Testis (tissue), 5 donors: ENCODE measurements at places on chromosomes 7 and 10.

GRCh38 chr10:124650820-124651401 is 93.3 kb downstream of the FAM53B start:
- no peak for DNase-seq

GRCh38 chr7:151481650-151482505 is 37.8 kb downstream of the RHEB start:
- DNase-seq: no peak

DNA sequence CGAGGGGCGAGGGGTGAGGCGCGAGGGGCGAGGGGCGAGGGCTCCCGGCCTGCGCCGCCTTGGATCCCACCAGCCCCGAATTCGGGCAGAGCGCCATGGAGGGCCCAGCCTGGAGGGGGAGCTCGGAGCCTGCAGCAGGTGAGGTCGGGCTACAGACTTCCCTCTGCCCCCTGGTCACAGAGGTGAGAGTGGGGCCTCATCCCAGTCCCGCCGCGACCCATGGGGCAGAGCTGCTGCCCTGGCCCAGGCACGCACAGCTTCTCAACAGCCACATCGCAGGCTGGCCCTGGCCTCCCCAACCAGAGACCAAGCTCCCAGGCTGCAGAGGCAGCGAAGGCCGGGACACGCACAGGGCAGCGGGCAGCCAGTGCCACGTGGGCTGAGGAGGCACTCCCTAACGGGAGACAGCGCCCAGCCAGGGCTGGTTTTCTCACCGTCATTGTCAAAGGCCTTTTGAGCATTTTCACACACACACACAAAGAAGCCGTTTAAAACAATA is 191.8 kb downstream of the PTPRN2 start:
- no peak for DNase-seq

DNA sequence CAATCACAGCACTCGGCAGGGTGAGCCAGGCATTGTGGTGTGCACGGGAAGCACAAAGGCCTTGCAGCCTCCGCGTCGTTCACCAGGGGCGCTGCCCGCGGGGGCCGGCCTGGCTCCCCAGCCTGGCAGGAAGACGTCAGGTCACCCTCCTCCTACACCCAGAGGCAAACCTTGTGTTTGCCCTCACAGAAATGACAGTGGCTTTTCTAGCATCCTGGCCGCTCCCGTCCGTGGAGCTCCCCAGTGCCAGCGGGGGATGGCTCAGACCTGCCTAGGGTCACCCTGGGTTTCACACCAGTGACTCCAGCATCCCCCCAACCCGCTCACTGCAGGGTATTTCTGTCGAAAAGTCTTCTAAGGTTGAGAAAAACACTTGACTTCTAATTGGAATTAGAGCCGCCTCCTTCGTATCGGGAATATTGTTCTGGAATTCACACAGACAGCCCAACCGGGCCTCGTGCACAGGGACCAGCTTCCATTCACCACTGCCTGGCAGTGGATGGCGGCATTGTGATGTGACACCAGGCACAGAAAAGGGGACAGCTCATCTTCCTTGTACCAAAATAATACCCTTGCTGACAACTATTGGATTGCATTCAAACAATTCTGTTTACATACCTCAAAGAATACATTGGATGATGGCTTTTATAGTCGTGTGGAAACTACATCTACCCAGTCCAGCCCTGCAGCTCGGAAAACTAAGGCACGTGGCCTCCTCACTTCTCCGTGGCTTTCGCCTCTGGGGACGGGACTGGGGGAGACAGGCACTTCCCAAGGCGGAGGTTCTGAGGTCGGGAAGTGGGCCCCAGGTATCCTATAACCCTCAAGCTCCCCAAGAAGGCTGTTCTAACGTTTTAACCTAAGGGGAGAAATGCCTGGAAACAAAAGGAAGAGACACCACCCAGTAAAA is 109.0 kb downstream of the EBF3 start:
- DNase-seq: no peak

DNA sequence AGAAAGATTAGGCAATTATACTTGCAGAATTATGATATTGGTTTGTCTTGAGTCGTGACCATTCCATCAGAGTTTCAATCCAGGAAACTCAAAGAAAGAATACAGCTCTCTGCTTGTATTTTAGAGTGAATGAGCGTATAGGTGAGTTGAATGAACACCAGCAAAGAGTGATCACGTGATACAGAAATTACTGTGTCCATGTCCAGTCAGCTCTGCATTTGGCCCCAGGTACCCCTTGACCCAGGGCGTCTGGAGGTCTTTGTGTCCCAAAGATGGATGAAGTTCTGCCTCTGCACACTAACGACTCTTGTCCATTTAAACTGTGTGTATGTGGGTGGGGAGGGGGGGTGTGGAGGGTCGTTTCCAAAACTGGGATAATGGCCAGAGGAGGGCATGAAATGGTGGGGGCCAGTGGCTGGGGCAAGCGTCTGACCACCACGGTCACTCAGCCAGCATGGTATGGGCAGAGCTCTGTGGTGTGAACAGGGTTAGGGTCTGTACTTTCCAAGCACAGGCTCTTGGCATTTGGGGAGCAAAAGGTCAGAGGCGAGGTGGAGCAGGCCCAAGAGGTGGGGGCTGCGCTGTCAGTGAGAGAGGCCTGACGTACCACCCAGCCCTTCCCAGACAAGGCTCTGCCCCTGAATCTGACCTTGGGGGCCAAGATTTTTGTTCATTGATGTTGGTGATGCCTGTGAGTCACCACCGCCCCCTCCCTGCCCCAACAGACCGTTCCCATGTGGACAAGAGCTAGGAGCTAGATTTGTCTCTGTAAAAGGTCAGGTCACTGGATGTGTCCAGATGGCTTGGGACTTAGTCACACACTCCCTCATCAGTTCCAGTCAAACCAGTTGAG is 1.4 kb downstream of the PTPRE start:
- DNase-seq: no peak

- DNase-seq: no peak
These were observed 51.9 kb upstream of the A1CF start for GRCh38 chr10:50937230-50937907.

DNA sequence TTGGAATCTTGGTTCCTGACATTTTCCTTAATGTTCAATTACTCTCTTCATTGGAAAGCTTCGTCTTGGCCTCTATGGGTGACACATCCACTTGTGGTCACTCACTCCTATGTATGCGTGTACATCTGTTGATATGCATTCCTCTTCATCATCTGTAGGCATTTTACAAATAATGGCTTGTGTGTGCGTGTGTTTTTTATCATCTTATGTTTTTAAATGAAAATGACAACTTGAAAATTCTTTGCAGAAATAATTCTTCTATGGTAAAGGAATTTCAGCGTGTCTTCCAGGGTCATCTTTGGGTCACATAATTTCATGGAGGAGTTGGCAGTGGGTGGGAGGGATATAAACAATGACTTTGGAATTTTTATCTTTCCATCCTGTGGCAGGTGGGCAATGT is 925.1 kb downstream of the LRMDA start:
- no peak for DNase-seq

DNA sequence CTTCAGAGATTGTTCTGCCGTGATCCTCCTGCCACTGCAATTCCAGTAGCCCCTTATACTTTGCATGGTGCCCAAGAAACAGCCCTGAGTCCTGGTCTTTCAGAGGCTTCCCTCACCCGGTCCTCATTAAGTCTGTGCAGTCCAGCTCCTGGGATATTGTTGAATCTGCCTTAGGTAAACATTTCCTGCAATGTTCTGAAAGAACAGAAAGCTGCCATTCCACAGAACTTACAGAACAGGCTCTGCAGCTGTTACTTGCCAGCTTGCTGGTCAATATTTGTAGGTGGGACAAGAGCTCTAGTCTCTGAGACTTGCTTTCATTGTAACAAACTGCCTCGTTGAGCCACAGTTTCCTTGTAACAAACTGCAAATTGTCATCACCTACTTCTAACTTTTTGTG is 115.0 kb upstream of the KIF5B start:
- no peak for DNase-seq

- DNase-seq: peak; percentile 46
These were observed 50.3 kb downstream of the PALD1 start for GRCh38 chr10:70528741-70529362.

- no peak for DNase-seq
These were observed 20.3 kb upstream of the TIAL1 start for GRCh38 chr10:119616882-119617570.

DNA sequence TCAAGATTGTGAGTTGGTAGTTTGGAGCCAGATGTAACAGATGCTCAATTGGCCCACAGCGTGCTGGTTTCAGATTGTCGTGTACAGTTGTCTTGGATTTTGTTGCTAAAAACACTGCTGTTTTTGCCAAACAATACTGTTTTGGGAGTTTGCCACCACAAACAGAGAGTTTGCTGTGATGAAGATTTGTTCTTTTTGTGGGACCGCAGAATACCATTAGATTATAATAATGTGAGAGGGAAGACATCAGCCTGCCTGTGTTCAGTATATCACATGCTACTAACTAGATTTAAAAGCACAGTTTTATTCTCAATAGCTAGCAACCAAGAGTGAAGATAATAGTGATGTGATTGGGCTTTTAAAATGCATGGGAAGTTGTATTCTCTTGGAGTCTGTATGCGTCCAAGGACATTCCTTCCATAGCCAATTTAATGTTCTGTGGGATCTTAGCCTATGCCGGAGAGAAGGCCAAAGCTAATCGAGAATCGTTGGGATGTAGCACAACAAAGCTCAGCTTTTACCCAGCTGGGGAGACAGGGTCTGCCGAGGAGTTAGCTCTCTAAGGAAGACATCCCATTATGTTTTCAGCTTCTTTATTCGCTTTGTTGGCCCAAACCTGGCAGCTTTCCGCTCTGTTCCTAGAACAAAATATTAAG is 18.7 kb upstream of the ITGA8 start:
- peak; percentile 26 for DNase-seq

DNA sequence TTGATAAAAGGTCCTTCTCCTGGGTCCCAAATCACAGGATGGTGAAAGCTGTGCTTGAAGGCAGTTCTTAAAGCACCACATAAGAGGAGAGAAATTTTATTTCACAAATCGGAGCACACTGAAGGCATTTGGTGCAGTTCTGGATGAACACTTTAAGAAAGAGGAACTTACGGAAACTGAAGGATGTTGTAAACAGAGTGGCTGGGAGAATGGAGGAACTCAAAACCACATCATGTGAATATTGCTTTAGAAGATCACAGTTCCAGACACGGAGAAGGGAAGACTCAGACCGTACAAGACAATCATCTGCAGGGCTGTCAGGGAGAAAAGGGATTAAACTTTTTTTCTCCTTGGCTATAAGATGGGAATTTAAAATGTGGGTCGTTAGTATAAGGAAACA is 9.0 kb upstream of the GPR141 start:
- no peak for DNase-seq

- no peak for DNase-seq
These were observed 62.7 kb upstream of the FGL2 start for GRCh38 chr7:77262316-77262715.

- DNase-seq: peak; percentile 56
These were observed 294.7 kb upstream of the PITRM1 start for GRCh38 chr10:3467052-3467951.

DNA sequence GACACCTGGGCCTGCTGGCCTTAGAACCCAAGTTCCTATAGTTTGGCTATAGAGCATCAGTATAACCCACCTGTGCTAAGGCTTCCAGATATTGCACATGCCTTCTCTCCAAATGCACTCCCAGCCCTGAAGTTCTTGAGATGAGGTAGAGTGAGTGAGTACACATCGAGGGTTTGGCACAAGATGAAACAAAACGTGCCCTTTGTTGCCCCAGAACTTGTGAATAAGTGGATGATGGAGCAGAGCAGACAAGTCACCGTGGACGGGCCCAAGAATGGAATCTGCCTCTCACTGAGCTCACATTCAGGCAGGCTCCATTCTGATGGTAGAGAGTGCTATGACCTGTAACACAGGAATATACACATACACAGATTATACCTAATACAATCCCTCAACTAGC is 73.0 kb upstream of the STK17A start:
- no peak for DNase-seq

GRCh38 chr7:121351682-121352081 is 22.9 kb downstream of the WNT16 start:
- no peak for DNase-seq

DNA sequence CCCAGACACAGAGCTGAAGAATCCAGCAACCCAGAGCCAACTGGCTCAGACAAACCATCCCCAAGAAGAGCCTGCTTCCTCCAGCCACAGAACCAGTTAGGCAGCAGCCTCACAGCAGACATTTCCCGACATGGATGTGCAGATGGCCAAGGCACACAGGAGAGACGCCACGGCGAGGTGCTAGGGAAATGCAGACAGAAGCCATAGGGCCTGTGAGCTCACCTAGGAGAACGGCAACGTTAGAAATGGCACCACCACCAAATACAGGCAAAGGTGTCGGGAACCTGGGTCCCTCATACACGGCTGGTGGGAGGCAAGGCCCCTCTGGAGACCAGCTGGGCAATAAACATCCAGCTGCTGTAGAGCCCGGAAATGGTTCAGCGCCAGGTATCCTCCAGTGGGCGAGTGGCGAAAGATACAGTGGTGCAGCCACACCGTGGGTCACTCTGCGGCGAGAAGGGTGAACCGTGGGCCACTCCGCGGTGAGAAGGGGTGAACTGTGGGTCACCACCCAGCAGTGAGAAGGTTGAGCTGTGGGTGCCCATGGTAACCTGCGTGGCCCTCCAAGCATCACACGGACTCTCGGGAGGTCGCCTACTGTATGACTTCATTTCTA is 31.2 kb downstream of the JAKMIP3 start:
- DNase-seq: no peak

GRCh38 chr10:28788252-28788651 is 110.9 kb downstream of the BAMBI start:
- DNase-seq: no peak

GRCh38 chr7:44767912-44768627 is 19.4 kb downstream of the ZMIZ2 start:
- peak; percentile 75 for DNase-seq

DNA sequence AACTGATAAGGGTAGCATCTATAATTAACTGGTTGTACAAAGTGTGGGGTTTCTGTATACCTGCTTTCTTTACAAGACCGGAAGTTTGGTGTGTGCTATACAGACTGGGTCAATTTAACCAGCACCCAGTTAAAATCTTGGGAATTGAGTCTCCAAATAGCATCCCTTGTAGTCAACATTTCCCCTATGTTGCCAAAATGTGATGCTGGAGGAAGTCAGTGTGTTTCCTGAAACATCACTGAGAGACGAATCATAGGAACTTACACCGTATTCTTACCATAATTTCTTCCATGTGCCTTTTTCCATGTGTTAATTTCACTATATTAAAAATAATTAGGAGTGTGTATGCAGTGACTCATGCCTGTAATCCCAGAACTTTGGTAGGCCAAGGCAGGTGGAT is 1.7 kb downstream of the AKR1C4 start:
- no peak for DNase-seq

- no peak for DNase-seq
These were observed 43.1 kb upstream of the KLHL7 start for GRCh38 chr7:23062452-23062851.

DNA sequence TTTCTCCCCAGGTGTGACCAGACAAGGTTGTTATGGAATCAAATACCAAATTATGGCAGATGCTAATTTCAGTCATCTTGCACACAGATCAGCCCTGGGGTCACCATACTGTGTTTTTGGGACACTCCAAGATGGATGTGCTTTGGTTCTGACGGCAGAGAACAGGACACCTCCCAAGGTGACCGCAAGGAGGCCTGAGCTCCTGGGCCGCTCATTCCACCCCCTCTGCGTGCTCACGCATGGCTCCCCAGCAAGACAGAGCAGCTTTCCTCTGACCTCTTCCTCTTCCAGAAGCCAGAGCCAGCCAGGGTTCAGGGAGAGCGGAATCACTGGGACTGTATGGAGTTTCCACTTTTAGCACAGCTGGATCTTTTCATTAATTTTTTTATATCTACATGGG is 402.8 kb downstream of the DNAJB6 start:
- no peak for DNase-seq
